Stimulated activated CD8-positive, alpha-beta memory T cell treated with anti-CD3 and anti-CD28 coated beads, Interleukin-2, amount 100 ng/mL, for 1 hour (primary cell): ENCODE measurements at places on chromosomes 7 and 10.

GRCh38 chr7:16634271-16634738 lies 11.2 kb downstream of the ANKMY2 start:
- no peak for DNase-seq

DNA sequence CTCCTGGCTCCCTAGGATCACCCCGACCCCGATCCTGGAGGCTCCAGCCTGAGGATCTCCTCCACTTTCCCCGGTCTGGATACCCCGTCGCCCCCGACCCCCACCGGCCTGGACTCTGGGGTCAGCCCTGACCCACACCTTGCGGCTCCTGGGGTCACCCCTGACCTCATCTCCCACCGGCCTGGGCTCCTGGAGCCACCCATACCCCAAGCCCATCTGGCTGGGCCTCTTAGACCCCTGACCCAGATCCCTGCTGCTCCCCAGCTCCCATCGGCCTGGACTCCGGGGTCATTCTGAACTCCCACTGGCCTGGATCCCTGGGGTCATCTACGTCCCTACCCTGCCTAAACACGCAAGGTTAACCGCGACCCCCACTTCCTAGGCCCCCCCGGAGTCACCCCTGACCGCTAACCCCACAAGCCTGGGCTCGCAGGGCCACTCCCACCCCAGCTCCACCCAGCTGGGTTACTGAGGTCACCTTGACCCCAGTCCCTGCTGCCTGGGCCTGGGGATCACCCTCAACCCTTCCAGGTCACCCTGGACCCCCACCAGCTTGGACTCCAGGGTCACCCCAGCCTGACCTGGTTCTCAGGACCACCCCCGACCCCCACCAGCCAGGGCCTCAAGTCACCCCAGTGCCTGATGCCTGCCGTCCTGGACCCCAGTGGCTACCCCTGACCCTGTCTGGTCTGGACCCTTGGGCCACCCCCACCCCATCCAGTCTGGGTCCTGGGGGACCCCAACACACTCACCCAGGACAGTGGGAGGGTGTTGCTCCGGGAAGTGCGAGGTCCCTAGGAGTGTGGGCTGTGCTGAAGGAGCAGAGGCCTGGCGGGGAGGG lies 1.2 kb downstream of the FOXK1 start:
- no peak for DNase-seq

DNA sequence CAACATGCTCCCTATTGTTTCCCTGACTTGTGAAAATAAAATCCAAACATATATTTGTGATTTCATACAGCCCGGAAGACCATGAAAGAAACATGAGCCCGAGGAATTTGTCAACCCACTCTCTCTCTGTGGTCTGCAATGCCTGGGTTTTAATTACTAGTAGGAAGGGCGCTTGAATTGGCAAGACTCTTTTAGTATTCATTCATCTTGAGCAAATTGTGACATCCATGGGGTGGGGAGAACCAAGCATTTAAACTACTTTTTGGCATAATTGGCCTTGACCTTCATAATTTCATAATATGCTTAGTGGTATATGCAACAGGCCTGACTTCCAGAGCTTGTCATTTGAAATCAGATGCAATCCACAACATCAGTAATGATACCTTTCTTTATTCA lies 142.4 kb upstream of the BMPER start:
- DNase-seq: no peak

DNA sequence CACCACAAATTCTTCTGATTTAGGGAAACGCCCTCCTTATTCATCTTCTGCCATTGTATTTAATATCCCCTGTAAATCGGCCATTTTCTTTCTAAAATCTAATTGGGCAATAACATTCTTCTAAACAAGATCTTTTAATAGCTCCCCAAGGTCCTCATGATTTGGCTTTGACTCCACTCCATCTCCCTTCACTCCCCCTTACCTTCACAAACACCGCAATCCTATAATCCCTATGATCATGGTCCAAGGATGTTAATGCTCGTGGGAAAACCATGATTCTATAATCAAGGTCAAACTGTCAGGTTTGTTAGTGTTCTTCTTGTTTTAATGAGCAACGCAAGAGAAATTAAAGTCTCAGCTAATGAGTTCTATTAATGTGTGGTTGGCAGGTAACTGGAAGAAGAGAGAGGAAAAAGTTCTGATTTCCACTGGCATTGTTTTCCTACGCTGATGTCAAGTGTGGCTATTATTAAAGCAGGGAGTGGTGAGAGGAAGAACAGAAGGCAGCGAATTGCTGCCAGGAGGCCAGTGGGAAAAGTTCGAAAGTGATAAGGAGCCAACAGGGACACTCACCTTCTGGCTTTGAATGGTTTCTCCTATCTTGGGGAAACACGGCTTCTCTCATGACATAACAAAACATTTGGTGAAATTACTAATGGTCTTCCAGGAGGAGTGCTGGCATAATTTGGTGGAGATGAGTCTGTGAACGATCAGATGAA lies 28.1 kb downstream of the LRRC72 start:
- DNase-seq: no peak

GRCh38 chr10:78407966-78408365 lies 374.3 kb downstream of the RPS24 start:
- DNase-seq: no peak

GRCh38 chr10:36496758-36497157 lies 628.6 kb upstream of the ANKRD30A start:
- DNase-seq: no peak

GRCh38 chr10:75904499-75905283 lies 473.3 kb downstream of the LRMDA start:
- DNase-seq: no peak
